ENCODE measurements at places on chromosomes 5 and 9.

GRCh38 chr5:3326841-3327232, 268.8 kb upstream of the IRX1 start:
- no peak for DNase-seq

GRCh38 chr9:91150998-91151717, 210.6 kb downstream of the AUH start:
- no peak for DNase-seq

DNA sequence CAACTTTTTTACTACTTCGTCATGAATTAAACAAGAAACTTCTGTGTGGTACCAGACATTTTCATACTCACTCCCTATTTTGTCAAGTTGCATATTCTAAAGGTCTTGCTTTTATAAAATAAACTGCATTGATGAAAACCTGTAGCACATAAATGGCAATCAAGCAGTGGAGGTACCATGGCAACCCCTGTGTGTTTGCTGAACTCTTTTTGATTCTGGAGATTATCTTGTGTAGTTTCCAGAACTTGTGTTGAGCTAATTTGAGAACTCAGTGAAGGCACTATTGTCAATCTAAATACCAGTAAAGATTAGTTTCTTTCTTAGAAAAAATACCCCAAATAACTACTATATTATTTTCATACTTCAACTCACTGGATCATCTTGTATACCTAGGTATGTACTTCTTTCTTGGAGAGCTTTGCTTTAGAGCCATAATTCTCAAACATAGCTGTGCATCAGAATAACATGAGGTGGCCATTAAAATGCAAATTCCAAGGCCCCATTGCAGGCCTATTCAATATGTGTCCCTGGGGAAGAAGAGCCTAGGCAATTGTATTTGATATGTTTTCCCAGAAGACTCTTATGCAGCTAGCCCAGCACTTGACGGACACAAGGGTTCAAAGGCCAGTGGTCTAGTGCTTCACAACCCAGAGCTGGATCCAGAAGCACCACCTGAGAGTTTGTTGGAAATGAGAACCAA, 9.8 kb upstream of the PRLR start:
- DNase-seq = no peak

DNA sequence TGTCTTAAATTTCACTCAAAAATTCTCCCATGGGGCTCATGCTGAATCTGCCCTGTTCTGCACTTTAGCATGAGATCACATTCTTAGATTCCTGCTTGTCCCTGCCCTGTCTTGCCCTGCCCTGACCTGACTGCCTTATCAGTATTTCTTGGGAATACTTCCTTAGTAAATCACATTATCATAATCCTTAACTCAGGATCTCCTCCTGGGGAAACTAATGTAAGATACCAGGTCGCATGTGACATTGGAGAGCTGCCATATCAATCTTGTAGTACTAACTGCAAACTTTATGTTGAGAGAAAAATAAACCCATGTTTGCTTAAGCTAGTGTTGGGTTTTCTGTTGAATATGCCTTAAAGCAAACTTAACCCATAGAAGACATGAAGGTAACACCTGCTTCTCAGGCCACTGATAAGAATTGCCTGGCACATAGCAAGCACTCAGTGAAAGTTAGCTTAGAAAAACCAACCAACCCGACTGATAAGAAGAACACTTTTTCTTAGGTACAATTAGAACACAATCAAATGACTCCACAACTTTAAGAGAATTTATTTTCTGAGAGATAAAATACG, 53.3 kb downstream of the IL33 start:
- DNase-seq = no peak

DNA sequence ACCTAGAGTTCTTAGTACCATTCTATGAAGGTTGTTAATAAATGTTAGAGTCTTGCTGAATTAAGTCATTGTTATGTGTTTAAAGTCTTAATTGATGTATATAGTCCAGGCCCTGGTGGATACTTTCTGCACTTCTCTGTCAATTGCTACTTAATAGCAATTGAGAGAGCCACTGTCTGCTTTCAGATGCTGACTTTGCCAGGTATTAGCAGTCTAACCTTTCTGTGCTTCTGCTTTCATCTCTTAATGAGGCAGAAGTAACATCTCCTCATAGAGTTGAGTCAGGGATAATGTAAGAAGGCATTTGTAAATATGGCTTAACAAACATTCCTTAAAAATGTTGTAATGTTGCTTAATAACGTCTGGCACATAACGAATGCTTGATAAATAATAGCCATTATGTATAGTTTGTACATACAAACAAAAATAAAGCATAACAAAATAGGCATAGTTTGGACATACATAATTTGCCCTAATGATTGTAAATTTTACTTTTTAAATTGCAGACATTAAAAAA, 28.3 kb downstream of the RASGRF2 start:
- DNase-seq = no peak

All from HCT116 (cell line).